T-helper 17 cell (primary cell): ENCODE measurements at places on chromosomes 16 and 17.
A peak's percentile ranks its signal among the peaks of the same experiment; 100 is the strongest.

- no peak for DNase-seq
Observed at GRCh38 chr17:30345089-30345433, 11.2 kb upstream of the TMIGD1 start.

DNA sequence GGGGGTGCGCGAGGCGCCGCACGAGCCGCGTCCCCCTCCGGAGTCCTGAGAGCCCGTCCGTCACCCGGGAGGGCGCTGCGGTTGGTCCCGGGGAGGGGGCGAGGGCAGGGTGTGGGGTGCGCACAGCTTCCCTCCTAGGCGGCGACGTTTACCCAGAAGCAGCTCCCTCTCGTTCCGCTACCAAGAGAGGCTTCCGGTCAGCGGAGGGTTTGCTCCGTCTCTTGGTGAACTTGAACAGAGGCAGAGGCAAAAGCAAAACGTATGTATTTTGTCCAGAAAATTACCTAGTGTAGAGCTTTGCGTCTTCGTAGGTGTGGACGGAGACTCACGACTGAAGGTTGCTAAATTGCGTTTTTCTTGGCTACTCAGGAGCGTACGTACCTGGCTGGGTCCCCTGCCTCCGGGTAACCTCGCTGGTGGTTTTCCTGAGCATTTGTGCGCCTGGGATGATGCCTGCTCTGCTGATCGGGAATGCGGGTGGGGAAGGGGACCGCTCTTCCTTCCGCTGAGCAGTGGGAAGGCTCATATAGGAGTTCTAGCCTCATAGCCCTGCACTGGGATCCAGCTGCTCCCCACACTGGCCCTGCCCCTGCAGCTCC is 833 bp downstream of the WSCD1 start:
- no peak for DNase-seq

- no peak for DNase-seq
Observed at GRCh38 chr16:7997966-7998365, 592.3 kb downstream of the TMEM114 start.

GRCh38 chr16:10321407-10322387 is 64.2 kb upstream of the ATF7IP2 start:
- DNase-seq: no peak

GRCh38 chr17:81990836-81991683 is 13.6 kb downstream of the ASPSCR1 start:
- no peak for DNase-seq

GRCh38 chr17:10992106-10992880 is 154.4 kb upstream of the PIRT start:
- no peak for DNase-seq

- no peak for DNase-seq
Observed at GRCh38 chr17:65027305-65027704, 29.2 kb downstream of the GNA13 start.

DNA sequence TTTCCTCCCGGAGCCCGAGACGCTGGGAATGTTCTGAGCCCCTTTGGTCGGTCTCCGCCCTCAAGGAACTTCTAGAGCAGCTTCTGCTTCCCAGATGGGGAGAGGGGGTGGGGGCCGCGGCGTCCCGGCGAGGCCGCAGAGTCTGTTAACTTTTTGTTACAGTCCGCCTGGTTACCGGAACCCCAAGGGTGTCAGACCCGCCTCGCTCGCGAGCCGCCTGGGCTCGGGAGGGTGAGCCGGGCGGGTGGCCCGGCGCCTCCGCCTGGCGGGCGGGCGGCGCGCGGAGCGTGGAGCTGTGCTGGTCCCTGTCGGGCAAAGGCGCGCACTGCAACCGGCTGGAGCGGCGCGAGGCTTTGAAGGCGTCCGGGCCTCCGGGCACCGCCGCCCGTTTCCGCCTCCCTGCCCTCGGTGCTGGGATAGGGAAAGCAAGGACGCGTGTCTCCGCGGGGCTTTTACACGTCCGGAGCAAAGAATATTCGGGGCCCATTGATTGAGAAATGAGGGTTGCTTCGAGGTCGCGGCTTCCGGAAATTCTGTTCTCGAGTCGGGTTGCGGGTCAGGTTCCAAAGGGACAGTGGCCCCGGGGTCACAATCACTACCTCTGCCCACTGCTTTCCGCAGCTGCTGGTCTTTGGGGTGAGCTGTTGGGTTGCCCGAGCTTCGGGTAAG is 1.7 kb downstream of the HS3ST3B1 start:
- peak; percentile 72 for DNase-seq

DNA sequence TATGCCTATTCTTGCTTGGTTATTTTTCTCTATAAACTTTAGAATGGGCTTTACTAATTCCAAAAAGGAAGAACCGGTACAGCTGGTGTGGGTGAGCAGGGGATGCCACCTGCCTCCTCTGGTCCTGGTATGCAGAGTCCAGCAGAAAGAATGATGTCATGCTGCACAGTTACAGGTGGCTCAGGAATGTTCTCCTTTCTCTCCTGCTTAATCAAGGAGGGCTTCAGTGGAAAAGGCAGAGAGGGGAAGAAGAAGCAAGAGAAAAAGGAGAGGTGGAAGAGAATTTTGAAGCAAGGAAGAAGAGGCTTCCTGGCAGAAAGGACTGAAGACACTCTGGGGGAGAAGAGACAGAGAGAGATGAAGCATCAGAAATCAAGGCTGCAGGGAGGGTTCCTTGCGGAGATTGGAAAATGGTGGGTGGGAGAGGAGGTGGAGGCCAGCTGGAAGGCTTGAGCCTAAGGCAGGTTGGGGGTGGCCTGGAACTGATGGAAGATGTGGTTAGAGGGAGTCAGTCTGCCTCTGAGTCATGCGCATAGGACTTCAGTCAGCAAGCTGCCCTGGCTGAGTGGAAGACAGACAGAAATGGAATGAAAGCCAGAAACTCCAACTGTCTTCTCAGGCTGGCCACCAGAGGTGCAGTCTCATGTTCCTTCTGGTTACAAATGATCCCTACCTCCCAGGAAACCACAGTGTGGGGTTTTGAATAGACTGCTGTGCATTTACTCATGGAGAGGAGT is 64.6 kb upstream of the CRHR1 start:
- DNase-seq: no peak

- DNase-seq: no peak
Observed at GRCh38 chr16:883781-884180, 83.2 kb upstream of the GNG13 start.
